ENCODE measurements at places on chromosomes 5 and 9.
A peak's percentile ranks its signal among the peaks of the same experiment; 100 is the strongest.

DNA sequence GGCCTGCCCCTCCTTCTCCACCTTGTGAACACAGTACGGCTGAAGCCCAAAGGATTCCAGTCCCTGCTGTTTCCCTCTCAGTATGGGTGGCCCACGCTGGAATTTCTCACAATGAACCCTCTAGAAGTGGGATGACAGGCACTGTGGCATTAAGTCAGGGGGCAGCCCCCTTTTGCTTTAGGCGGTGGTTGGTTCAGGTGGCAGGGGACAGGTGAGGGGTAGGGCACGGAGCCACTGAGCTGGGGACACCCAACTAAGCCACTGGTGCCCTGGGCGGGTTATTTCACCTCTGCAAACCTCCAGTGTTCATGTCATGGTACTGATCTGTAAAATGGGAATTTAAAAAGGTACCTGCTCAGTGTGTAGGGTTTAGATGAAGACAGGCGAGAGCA lies 7.6 kb downstream of the SPACA9 start:
- no peak for DNase-seq

- no peak for DNase-seq
These were observed 164.2 kb downstream of the GRIA1 start for GRCh38 chr5:153654504-153655200.

DNA sequence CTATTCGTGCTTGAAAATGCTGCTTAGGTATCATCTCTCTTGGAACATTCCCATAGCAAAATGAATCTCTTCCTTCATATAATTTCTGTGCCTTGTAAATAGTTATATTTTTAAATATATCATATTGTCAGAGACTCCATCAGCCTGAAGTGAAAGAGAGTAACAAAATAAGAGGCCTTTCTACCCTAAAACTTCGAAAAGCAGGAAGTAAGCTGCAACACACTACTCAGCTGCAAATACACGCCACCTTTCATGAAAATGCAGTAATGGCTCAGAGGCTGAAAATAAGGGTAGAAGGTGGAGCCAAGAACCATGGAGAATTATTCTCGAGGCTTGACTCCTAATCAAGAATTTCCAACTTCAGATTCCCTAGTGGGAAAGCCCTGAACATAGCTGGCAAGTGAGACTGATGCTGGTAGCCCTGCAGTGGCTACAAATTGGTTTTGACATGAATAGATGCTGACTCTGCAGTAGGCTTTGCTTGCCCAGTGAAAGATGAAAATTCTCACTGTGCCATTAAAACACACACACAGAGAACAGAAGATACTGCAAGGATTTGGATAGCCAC lies 30.2 kb upstream of the PTGER4 start:
- no peak for DNase-seq

- no peak for DNase-seq
These were observed 455.8 kb upstream of the PTGER4 start for GRCh38 chr5:40223884-40224402.

DNA sequence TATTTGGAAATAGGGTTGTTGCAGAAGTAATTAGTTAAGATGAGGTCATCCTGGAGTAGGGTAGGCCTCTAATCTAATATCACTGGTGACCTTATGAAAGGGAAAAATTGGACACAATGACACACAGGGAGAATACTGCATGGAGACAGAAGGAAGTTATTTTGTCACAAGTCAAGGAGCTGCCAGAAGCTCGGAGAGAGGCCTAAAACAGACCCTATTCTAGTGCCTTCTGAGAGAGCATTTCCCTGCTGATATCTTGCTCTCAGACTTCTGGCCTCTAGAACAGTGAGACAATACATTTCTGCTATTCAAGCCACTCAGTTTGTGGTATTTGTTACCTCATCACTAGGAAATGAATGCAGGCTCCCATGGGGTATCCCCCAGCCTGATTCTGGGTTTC lies 332.9 kb downstream of the CSNK1G3 start:
- no peak for DNase-seq

GRCh38 chr5:78758169-78758839 lies 109.7 kb upstream of the LHFPL2 start:
- DNase-seq = no peak

DNA sequence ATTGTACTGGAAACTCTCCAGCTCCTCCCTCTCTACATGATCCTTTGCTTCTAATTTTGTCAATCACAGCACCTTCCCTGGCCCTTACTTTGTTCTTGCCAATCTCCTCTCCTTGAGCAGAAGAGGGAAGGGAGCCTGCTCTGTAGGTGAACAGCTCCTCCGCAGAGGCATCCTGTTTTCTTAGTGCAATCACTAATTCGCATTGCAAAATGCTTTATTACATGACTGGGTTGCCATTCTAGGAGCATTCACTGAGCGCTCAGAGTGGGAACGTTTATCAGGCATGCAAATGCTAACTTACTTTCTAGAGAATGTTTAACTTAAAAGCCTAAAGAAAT lies 416 bp upstream of the SNX18 start:
- no peak for DNase-seq

DNA sequence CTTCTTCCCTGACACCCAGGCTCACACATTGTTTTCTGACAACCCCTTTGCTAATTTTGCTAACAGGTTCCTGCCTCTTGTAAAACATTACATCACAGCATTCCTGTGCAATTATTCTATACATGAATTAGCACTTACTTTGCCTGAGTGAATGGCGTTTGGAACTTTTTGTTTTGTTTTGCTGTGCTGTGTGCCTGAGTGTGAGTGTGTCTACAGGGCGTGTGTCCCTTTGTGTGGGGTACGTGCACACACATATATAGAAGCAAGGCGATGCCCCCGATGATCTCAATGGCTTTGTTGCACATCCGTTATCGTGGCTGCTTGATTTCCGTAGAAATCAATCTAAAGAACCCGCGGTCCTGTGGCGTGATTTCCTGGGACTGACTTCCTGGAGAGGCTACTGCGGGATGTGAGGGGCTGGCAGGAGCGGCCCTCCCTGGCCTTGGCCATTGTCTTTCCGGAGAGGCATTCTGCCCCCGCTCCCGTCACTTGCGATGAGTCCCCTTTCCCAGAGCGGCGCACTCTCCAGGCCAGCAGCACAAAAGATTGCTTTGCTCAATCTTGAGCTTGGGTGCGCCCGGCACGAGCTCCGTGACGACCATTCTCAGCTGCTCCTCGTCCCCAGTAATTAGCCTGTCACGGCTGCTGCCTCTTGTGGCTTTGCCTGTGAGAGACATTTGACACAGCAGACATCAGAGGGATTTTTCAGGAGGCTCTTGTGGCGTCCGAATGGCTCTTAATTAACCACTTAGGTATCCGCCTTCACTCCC lies 398.1 kb upstream of the IRX1 start:
- DNase-seq = no peak

DNA sequence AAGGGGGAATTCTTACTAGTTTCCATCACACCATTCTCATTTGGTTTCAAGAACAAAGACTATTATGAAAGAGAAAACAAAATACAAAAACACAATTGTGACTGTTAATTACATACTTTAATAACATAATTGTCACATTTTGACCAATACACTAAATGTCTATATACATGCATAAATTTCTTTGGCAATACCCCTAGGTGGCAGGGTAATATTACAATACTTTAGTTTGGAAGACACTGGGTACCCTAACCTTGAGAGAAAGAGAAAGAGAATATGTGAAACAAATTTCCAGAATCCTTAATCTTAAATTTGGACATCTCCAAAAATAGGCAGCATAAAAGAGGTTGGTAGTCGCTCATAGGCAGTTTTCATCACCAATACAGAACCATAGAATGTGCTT lies 619.6 kb upstream of the ADAMTS16 start:
- no peak for DNase-seq

DNA sequence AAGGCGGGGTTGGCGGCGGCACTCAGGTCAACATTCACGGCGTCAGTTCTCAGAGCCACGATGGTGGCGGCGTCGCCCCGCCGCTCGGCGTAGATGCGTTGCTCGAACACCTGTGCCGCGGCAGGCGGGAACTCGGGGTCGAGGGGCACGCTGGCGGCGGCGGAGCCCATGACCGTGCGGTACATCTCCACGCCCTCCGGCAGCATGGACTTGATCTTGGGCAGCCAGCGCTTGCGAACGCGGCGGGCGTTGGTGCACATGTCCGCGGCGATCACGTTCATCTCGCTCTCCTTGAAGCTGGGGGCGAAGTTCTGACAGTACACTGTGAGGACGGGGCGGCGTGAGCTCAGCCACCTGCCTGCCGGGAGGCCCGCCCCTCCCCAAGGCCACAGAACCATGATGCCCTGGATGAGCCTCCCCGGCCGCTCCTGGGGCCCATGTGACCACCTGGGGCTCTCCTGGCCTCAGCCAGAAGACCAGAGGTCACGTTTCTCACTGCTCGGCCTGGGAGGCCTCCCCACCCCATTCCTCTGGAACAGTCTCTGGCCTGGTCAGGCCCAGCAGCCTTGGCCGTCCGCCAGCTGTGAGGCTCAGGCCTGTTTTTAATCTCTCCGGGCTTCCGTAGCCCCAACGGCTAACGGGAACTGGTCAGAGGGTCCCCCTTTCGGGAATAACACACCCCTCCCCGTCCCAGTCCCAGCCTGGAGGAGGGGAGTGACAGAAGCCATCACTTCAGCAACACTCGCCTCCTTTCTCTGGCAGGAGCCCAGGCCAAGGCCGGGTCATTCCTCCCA lies 50.7 kb upstream of the UBAC1 start:
- DNase-seq = peak; percentile 66

GRCh38 chr5:54313311-54314270 lies 3.2 kb upstream of the ARL15 start:
- no peak for DNase-seq

GRCh38 chr9:1514250-1514649 lies 464.1 kb downstream of the DMRT2 start:
- no peak for DNase-seq

DNA sequence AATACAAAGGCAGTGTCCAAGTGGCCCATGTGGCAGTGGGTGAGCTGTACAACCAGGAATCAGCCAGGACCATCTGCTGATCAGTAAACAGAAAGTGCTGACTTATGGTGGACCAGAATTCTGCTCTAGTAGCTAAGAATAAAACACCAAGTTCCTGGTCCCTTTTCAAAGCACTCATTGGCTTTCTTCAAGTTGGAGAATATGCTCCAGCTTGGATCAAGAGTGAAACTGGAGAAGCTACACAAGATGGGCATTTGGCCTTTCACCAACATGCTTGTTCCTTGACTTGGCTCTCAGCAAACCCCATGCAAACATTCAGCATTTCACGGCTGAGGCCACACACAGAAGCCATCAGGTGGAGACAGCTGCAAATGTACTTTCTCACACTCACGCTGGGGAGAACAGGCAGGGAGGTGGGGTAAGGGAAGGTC lies 32.1 kb downstream of the MARCHF3 start:
- no peak for DNase-seq

GRCh38 chr9:129394061-129394885 lies 216.2 kb upstream of the IER5L start:
- DNase-seq = no peak

DNA sequence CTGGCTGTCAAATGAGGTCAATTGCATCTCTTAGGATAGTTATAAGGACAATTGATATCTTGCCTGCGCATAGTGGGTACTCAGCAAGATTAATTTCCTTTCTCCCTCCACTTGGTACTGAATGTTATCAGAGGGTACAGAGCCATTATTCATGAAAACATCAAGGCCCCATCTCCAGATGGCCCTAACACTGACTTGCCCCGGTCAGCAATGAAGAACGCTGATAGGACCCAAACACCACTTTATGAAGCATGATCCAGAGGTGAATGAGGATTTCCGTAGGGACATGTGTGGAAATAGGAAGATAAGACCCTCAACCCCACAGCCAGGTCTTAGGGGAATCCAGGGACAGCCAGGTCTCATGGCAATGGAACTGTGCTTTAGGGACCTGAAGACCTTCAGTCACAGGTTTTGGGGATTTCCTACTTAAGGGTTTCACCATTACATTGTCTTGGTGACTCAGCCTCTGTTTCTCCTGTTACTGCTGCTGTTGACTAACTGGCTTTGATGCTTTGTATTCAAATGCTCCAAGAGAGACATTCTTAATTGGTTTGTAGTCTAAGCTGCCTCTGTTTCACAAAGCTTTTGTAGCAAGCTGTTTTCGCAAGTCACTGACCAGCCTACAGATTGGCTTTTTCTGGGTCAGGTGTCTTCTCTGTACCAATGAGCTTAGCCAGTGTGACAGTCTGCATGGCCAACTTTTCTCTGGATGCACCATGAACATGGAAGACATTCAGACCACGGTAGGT lies 35.3 kb upstream of the IQGAP2 start:
- no peak for DNase-seq

DNA sequence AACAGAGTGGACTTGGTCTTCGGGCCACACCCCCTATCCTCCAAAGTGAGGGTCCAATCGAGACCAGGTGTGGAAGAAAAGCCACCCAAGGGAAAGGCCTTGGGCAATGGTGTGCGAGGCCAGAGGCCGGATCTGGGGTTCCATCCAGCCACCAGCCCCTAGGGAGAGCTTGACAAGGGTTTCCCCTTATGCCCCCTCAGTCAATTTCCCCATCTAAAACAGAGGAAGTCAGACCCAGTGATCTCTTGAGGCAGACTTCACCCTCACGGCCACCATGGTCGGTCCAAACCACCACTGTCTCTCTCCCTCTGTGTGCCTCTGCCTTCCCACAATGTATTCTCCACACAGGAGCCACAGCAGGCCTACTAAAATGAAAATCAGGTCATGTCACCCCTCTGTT lies 82.9 kb downstream of the C5orf15 start:
- DNase-seq = no peak

DNA sequence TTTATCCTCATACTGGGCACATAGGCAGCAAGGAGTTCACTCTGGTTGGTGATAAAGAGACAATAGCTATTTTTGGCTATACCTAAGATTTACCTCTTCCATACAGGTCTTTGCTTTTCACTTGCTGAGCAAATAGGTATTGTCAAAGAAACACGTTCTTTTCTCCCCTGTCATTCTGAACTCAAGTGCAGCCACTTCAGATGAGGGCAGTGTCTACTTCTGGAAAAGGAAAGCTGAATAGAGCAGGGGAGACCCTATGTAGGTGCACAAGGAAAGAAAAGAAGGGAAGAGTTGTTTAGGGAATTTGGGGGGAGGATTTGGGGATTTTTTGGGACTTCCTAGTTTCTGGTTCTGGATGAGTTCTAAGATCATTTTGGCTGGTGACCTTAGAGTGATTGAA lies 109.6 kb downstream of the ATP10B start:
- no peak for DNase-seq

GRCh38 chr5:95818181-95819147 lies 4.1 kb downstream of the GLRX start:
- no peak for DNase-seq

DNA sequence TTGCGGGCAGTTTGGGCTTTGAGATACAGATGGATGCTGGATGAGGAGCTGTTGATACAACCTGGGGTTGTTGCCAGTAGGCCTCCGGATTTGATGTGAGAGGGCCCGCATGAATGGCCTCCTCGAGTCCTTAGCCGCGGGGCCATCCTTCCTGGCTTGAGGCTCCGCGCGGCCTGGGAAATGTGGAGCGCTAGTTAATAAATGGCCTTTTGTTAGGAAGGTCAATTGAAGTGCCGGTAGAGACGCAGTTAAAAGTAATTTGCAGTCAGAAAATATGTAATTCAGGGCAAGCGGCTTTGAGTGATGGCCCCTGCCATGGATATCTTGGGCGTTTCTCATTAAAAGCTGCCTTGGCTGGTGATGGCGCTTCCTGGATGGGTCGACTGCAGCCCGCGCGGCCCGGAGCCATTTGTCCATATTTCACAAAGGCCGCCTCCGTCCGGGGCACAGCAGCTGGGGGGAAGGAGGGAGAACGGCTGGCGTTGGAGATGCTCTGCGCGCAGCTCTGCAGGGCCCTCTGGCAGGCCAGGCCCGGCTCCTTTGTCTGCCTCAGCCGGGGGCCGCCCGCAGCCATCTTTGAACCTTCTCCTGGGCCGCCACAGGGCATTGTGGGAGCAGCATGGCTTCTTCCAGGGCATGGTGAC lies 11.2 kb downstream of the MVB12B start:
- no peak for DNase-seq
